ENCODE measurements at places on chromosomes 4 and X.
A peak's percentile ranks its signal among the peaks of the same experiment; 100 is the strongest.

DNA sequence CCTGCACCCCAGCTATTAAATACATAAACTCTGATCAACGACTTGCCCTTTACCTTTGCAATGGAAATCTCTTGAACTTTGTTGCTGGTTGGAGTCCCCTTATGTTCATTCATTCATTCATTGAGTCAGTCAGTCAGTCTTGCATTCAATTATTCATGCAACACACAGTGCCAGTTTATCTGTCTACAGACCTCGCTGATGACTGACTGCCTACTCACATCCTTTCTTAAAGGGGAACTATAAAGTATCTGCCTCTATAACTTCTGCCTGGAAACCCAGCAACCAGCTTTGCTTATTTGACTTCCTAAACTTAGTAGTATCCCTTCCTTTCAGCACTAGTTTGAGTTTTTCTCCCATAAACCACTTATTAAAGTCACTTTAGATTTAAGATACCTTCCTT is 620.8 kb upstream of the ADGRL3 start:
- DNase-seq, result no peak

- no peak for DNase-seq
These were observed 87.1 kb upstream of the FAM9C start for GRCh38 chrX:13131396-13132137.

DNA sequence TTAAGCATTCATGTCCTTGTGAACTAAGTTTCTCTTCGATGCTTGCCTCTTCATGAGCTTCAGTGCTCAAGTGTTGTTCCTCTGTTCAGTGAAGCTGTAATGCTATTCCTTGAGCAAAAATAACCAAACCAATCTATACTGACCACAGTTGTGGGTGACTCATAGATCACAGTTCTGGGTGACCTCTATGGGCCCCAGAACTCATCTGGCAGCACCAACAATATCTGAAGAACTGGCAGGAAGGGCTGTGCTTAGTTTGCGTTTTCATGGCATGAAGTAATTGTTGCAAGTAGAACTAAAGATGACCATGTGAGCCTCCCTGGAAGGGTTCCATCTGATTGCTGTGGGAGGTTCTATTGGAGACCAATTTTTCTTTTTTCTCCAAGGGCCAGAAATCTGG is 106.2 kb downstream of the CCNG2 start:
- DNase-seq, result no peak

GRCh38 chr4:117357437-117357836 is 272.1 kb upstream of the TRAM1L1 start:
- no peak for DNase-seq

DNA sequence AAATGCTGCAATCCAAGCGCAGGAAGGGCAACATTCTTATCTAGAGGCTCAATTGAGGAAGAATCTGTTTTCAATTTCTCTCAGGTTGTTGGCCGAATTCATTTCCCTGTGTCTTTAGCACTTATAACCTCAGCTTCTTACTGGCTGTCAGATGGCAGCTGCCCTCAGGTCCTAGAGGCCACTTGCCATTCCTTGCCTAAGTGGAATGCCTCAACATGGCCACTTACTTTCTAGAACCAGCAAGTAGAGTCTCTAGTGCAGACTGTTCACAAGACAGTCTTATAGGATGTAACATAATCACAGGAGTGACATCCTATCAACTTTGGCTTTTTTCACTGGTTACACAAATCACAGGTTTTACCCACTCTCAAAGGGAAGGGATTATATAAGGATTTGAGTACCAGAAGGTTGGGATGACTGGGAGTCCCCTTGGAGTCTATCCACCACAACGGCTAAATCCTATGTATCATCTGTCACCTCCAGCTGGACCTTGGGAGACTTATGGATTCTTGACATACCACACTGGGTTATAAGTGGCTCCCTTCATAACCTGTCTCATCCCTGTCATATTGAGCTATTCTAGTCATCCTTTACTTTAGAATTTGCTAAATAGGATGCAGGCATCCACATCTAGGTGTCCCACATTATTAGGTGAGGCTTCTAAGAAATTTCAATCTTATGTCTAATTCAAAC is 297.9 kb upstream of the CTSO start:
- DNase-seq, result peak; percentile 5

GRCh38 chr4:38894322-38894982 is 26.8 kb downstream of the FAM114A1 start:
- no peak for DNase-seq

DNA sequence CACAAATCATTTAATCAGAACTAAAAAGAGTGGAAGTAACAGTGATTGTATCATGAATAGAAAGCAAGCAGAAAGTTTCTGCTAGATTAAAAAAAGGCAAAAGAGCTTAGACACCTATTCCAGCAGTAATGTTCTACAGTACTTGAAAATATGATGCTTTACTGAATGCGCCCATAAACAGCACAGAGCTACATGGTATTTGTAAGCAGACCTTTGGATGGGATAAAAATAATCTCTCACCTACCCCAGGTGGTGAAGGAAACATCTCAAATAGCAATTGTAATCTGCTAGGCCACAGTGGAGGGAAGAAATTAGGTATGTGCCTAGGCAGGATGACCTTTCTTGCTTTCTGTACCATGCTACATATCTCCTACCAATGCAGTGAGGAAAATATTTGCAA is 280.9 kb upstream of the PRKX start:
- DNase-seq, result no peak

- no peak for DNase-seq
These were observed 4.9 kb downstream of the DCAF16 start for GRCh38 chr4:17805580-17806155.

DNA sequence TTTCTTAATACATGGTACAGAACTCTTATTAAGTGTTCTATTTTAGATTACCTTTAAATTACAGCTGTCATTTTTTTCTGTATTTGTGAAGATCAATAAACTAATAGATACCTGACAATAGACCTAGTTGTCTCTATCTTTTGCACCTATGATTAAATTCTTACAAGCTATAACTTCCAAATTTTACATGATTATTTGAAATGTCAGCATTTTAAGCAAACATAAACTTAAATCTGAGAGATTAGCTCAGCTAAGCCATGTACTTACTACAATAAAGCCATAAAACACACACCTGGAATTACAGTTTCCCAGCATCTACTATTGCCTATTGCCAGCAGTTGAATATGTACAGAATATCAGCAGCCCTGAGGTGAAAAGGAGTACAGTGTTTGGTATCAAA is 118.8 kb downstream of the UGT8 start:
- no peak for DNase-seq

- no peak for DNase-seq
These were observed 56.1 kb upstream of the EIF1AX start for GRCh38 chrX:20197641-20198210.

DNA sequence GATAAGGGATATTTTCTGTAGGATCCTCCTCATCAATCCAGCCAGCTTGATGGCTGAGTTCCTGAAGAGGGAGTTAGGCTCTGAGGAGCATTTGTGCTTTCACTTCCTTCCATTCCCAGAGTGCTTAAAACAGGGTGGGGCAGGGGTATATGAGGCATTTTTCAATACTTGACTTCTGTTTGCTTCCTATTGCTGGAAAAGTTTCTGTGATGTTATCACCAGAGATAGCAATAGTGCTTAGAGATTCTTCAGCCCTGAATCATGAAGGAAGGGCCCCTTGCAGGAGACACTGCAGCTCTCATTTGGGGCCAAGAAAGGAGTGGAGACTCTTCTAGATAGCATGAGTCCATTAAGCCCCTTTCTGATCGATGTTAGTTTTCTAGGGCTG is 166.7 kb upstream of the RPS6KA3 start:
- no peak for DNase-seq

GRCh38 chr4:4781936-4782707 is 77.3 kb upstream of the MSX1 start:
- no peak for DNase-seq

GRCh38 chrX:69082753-69083150 is 82.5 kb downstream of the PJA1 start:
- DNase-seq, result no peak

GRCh38 chr4:5795580-5795979 is 84.6 kb downstream of the EVC start:
- DNase-seq, result no peak

- peak; percentile 12 for DNase-seq
These were observed 202.2 kb upstream of the GPRIN3 start for GRCh38 chr4:89509708-89510281.

- DNase-seq, result no peak
These were observed 590.9 kb downstream of the ARAP2 start for GRCh38 chr4:35653451-35653850.

DNA sequence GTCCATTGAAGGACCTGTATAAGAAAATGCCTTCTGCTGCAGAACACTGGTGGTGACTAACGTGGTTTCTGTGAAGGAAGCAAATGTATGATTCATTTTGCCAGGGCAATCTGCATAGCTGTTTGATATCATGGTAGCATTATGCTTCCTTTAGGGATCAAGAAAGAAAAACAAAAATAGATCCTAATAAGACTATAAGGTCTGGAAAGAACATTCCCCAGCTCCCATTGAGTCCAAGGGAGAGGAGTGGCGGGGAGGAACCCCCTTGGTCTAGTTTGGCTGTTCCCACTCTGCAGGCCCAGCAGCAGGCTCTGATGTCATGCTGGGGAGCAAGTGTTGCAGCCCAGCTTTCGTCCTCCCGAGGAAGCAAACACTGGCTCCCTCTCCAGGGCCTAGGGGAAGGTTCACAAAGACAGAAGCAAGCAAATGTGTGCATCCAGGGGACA is 154.5 kb upstream of the GALNT7 start:
- no peak for DNase-seq

GRCh38 chrX:66142351-66142750 is 21.7 kb upstream of the HEPH start:
- no peak for DNase-seq

- DNase-seq, result no peak
These were observed 74.4 kb downstream of the SLC9B1 start for GRCh38 chr4:102945066-102945465.

GRCh38 chr4:100790836-100791615 is 273.2 kb upstream of the EMCN start:
- no peak for DNase-seq

DNA sequence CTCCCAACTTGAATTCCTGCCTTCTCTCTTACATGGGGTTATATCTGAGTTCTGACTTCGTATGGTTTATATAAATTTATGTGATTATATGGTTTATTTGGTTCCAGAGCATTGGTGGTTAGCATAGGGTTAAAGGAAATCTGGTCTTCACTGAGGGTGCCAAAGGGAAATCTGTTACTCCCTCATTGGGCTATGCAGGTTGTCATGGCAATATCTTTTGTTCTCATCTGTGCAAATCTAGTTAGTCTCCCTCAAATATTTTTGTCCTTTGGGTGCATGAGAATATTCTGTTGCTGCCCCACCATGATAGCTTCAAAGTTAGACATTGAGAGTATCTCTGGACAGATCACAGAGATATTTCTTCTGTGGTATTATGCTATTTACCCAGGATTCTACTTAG is 71.8 kb upstream of the OTUD4 start:
- no peak for DNase-seq

DNA sequence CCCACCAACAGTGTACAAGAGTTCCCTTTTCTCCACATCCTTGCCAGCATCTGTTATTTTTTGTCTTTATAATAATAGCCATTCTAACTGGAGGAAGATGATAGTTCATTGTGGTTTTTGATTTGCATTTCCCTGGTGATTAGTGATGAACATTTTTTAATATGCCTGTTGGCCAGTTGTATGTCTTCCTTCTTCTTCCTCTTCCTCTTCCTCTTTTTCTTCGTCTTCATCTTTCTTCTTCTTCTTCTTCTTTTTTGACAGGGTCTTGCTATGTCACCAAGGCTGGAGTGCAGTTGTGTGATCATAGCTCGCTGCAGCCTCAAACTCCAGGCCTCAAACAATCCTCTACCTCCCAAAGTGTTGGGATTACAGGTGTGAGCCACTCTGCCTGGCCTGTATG is 87.4 kb downstream of the CCDC160 start:
- no peak for DNase-seq

- no peak for DNase-seq
These were observed 59.7 kb downstream of the HADH start for GRCh38 chr4:108049406-108049805.

GRCh38 chr4:17550549-17550948 is 26.4 kb upstream of the LAP3 start:
- no peak for DNase-seq

DNA sequence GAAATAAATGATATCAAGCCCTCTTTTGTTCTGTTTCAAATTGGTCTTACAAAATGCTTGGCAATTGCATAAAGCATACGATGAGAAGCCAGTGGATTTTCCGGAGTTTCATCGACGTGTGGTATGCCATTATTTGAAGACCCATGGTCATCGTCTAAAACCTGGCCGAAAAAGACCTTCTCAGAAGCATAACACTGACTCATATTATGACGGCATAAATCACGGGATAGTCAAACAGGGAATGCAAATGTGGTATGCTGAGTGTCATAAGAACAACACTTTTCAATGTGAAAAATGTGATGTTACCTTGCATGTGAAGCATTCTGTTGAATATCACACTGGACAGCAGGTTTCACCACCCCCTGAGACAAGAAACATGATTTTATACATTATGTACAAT is 695.2 kb downstream of the GRXCR1 start:
- DNase-seq, result no peak

DNA sequence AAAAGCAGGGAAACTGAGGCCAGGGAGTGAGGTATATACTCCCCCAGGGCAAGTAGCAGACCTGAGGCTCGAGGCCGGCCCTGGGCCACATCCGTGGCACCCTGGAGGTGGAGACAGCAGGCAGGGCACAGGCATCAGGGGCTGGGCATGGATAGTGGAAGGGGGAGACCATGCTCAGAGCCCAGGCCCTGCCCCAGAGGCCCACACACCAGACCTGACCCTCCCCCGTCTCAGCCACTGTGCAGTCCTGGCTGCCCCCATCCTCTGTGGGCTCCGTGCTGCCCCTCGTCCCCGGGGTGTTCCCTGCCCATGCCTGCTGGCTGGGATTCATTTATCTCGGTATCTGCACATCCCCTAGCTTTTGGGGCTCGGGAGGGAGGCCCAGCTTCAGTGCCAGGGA is 103.1 kb upstream of the NKX1-1 start:
- DNase-seq, result no peak

GRCh38 chrX:130264573-130264972 is 4.1 kb downstream of the ZNF280C start:
- no peak for DNase-seq

- DNase-seq, result no peak
These were observed 244.5 kb upstream of the PITX2 start for GRCh38 chr4:110867251-110867960.

- DNase-seq, result no peak
These were observed 17.4 kb downstream of the QDPR start for GRCh38 chr4:17494258-17495190.

DNA sequence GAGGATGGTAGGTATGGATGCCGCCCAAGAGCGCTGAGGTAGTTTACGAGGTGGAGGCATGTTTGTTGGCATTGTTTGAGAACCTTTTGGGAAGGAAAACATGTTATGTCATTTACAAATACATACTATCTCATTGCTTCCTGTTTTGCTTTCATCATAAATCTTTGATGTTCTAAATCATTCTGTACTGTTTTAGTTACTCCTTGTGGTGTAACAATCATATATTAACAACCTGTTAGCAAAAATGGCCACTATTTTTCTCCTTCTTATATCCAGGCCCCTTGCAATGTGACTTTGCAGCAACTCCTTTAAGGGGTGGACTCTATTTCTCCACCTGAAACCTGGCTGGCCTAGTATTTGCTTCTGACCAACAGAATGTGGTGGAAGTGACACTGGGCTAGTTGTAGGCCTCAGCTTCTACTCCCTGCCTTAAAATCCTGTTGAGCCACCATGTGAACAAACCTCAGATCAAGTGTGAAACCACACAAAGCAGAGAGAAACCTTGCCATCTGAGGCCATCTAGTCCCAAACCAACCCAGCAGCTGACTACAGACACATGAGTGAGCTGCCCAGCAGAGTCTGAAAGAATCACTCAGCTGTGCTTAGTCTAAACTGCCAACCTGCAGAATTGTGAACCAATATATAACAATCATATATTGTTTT is 15.8 kb upstream of the CXorf38 start:
- no peak for DNase-seq

GRCh38 chrX:64853424-64853823 is 122.8 kb downstream of the ZC4H2 start:
- no peak for DNase-seq
